K562 (cell line): ENCODE measurements at places on chromosomes 11 and 22.

DNA sequence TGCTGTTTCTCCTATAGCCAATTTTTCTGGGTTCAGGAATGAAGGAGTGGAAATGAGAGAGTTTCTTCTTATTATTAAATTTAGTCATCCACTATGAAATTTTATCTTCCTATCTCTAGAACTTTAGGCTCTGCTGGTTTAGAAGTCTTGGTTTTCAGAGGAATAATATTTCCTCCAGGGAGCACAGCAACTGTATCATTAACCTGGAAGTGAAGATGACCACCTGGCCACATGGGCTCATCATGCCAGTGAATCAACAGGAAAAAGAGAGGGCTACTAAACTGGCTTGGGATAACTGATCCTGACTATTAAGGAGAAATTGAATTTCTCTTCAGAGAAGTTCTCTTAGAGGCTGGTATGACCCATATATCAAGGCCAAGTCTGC lies 44.4 kb downstream of the ADM start:
- DNase-seq: no peak

DNA sequence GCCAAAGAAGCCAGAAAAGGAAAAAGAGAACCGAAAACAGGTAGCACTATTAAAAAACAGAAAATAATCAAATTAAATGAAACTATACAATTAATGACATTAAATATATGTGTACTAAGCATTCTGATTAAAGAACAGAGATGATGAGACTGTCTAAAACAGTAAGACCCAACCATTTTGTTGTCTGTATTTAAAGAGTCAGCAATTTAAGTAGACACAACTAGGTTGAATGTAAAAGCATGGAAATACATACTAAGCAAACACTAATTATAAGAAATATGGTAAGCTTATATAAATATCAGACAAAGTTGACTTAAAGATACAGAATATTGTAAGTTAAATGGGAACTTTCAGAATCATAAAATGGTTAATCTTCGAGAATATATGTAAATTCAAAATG lies 774.6 kb upstream of the RAG2 start:
- DNase-seq: no peak

DNA sequence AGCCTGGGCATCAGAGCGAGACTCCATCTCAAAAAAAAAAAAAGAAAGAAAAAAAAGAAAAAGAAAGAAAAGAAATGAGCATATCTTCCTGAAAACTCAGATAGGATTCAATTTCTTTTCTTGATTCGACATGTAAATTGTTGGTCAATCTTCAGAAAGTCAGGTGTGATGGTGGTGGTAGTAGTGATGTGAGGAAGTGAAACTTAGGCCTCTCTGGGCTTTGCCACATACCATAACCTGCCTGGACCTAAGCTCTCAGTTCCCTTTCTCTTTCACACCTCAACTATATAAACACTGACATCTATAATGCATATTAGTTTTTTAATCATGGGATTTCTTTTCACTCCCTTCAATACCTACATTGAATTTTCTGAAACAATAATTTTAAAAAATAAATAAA lies 98.0 kb upstream of the TBCEL start:
- no peak for DNase-seq

- no peak for DNase-seq
Observed at GRCh38 chr22:42317691-42318547, 47.5 kb upstream of the TCF20 start.

GRCh38 chr11:61577383-61578118 lies 3.3 kb downstream of the SYT7 start:
- DNase-seq: peak; percentile 42
